ENCODE measurements at places on chromosomes 2 and 18.

DNA sequence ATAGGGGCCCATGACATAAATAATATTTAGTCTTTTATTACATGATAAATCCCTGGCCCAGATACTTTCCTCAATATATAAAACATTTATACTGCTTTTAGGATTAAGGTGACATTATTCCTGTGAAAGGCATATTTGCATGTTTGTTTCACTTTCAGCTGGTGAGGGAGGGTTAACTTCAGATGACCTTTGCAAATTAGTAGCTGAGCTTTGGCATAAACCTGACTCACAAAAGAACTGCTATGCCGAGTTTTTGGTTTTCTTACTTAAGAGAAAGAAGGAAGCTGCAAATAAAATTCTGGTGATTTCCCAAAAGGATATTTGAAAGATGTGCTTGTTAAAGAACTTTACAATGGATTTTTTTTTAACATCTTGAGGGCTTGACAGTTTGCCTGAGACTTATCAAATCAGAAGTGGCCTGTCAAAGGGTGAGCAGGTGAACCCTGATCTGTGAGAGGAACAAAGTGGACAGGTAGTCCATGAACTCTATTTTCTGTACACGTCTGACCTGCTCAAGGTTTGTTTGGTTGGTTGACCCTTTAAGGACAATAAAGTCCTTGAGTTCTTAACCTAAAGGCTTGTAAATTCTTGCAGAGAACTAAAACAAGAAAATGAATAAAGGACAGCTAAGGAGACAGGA is 93.5 kb downstream of the FAM124B start:
- no peak for DNase-seq

DNA sequence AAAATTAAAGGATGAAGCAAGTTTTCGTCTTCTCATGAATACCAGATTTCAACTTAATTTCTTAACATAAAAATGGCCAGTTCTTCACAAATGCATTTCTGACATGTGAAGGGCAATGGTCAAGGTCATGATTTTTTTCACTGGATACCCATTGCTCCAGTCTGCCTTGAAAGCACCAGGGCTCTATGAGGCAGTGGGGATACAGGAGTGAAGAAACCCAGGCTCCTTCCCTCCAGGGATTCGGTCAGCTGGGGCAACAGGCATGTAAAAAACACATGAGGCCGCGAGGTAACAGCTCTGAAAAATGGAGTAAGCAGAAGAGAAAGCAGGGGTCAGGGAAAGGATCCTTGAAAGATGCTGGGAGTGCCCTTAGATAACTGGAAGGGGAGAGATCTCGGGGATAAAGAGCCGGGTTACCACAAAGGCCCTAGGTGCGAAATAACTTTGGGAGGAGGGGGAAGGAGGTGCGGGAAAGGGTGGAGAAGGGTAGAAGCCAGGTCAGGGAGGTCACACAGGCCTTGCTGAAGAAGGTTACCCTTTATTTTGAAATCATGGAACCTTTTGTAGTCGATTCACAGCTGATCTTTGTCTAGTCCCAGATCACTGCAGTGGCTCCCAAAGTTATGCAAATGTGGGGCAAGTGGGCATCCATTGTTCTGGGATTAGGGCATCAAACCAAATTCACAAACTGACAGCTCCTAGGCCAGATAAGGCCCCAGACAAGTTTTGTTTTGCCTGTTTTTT is 5.2 kb upstream of the SPRED2 start:
- DNase-seq, result no peak

- no peak for DNase-seq
Measured at GRCh38 chr18:79553696-79554095, 125.9 kb upstream of the CTDP1 start.

GRCh38 chr2:231306791-231307393 is 88.6 kb upstream of the B3GNT7 start:
- DNase-seq, result no peak

GRCh38 chr2:26946841-26947784 is 23.3 kb upstream of the MAPRE3 start:
- no peak for DNase-seq

DNA sequence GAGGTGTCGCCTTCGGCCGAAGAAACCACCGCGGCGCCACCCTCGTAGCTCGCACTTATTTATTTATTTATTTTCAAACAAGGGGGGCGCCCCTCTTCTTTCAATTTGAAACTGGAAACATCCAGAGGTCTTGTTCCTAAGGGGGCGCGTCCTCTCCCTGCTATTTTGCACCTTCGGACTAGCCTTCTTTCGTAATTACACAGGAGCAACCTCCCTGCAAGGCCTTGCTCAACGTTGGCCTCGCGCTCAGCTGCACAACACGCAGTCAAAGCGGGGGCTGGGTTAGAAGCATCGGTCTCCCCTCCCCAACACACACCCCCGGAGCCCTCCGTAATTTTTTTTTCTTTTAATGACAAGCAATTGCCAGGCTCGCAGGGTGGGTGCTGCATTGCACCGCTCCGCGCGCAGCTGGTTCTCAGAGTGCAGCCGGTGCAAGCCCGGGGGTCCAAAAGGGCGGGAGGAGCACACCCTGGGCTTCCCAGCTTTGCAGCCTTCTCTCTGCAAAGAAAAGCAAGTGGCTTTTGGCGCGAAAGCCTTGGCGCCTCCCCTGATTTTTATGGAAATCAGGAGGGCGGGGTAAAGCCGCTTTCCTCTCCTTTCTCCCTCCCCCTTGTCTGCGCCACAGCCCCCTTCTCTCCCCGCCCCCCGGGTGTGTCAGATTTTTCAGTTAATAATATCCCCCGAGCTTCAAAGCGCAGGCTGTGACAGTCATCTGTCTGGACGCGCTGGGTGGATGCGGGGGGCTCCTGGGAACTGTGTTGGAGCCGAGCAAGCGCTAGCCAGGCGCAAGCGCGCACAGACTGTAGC is at the start of gene MYCN:
TSS of gene MYCN (plus strand) at position 697 of the 807 bp plus-strand sequence. CDS start 1,515 bp downstream, outside the sequence.
- peak; percentile 64 for DNase-seq

- DNase-seq, result no peak
Measured at GRCh38 chr2:234620018-234620417, 123.1 kb upstream of the ARL4C start.

- no peak for DNase-seq
Measured at GRCh38 chr2:145798419-145798818, 1278.5 kb upstream of the ZEB2 start.

GRCh38 chr2:96926791-96927190 is 56.9 kb upstream of the SEMA4C start:
- DNase-seq, result no peak

- no peak for DNase-seq
Measured at GRCh38 chr2:195313962-195314361, 343.1 kb upstream of the SLC39A10 start.

DNA sequence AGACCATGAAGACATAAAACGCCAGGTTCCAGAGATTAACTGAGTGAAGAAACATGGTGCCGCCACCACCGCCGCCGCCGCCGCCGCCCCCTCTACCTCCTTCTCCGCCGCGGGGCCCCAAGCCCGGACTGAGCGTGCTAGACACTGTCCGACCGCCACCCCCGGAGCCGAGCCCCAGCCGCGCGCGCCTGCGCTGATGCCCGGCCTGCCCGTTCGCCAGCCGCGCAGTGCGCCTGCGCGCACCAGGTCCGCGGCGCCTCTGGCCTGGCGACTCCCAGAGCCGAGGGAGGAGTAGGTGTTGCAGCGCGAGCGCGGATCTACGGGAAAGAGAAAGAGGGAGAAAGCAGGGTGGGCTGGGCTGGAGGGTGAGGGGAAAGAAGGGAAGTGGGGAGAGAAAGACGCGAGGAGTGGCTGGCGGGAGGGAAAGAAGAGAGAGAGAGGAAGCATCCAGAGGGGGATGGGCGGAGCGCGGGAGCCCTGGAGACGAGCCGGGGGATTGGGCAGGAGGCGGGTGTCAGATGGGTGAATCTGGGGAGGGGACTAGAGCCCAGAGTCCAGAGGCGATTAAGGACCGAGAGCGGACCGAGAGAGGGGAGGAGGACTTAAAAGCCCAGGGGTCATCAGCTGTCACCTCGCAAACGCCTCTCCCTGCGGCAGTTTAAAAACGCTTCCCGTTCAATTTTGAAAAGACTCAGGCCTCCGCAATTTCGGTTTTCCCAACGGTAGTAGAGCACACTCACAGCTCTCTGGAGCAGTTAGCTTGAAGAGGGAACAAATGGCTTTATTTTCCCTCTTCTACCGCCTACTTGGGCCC is at the start of gene PGAP1:
TSS of gene PGAP1 (minus strand) at position 146 of the 814 bp plus-strand sequence. CDS start at position 55, 91 bp downstream.
- DNase-seq, result peak; percentile 97

DNA sequence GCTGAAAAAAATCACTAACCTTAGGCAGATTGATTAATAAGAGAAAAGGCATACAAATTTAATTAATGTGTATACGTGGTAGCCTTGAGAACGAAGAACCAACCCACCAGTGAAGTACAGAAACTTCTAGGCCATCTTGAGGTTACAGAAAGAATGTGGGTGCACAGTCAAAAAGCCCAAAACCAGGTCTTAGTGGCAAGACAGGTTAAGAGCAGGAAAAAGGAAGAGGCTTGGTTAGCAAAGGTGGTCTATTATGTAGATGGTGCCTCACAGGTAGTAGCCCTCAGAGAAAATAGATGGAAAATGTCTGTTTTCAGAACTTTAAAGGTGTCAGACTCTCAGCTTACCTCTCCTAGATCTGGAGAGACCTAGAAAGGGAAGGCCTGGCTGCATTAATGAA is 22.0 kb upstream of the SLC35G4 start:
- no peak for DNase-seq

DNA sequence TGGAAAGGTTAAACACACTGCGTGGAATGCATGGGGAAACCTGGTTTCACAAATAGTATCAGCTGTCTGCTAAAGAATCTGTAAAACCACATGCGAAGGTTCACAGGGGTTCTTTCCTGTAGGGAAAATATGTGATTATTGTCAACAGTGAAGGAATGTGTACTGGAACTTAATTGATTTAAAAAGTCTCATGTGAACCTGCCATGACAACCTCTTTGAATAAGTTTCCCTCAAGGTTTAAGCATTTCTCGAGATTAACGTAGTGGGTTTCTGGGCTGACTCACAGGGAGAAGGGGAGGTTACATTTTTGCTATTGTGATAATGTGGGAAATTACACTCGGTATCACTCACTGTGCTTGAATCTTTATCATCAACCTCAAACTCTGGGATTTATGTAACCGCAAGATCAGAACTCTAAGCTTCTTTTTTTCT is 28.2 kb upstream of the IL1R1 start:
- no peak for DNase-seq

DNA sequence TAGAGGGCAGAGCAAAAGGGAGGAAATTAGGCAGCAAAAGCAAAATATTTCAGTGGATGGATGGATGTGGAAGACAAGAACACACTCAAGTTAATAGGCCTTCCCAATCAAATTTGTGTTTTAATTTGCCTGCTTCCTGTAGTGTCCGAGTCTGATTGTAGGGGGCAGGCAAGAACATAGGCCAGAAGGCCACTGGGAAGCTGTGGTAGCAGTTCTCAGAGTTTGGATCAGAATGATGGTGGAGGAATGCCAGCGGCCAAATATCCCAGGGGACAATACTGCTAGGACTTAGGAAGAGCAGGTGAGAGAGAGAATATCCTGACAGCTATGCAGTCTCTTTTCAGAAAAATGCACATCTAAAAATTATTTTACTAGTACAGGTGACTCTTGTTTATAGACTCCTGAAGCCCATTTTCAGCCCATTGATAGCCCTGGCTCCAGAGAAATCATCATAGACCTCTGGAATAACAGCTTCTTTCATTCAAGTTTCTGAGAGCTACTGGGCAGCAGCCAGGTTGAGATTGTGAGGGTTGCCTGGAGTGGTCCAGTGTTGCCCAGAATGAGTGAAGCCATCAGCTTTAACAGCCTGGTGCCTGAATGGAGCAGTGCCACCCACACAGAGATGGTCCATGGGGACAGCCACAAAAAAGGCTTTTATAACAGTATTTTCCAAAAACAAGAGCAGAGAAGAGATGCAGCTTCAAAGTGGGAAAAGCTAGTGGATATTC is 19.1 kb upstream of the SERPINE2 start:
- DNase-seq, result no peak

- no peak for DNase-seq
Measured at GRCh38 chr2:150081775-150082481, 405.5 kb downstream of the RND3 start.

- no peak for DNase-seq
Measured at GRCh38 chr18:53765211-53765610, 459.3 kb downstream of the MBD2 start.

- no peak for DNase-seq
Measured at GRCh38 chr2:3421580-3421979, 42.1 kb downstream of the TRAPPC12 start.

- DNase-seq, result no peak
Measured at GRCh38 chr2:109530712-109531111, 83.1 kb downstream of the SEPTIN10 start.

DNA sequence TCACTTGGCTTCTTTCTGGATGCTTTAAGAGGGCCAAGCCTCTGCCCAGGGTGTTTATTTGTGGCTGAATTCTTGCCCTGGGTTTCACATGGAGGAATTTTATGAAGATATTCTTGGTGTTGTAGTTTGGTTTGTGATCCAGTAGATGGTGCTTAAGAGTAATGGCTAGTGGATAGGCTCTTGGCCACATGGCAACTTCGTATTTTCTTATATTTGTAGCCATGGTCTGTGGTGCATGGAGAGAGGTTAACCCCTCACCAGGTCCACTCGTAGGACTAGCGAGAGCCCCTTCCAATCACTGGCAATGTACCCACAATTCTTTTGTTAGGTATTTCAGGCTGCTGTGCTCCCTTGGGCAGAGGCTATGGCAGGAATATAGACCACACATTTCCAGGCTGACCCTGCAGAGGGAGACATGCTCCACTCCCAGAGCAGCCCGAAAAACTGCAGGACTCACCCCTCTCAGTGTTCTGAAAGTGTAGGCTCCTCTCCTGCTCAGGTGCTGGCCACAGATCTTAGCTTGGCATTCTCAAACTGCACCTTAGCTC is 582.1 kb upstream of the SETBP1 start:
- peak; percentile 57 for DNase-seq

DNA sequence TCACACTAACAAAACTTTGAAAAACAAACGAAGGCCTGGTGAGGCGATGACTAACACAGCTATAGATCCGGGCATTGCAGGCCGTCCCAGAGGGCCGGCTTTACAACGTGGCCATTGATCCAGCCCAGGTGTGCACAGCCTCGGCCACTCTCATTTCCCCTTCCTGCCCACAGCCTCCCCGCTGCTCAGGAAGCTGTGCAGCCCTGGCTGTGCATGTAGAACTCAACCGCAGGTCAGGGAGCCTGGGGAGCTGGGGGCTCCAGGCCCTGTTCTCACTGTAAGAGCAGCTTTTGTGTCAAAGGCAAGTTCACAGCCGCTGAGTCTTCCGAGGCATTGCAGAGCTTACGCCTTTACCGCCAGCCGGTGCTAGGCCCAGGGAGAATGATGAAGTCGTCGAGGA is 87.2 kb downstream of the LONRF2 start:
- DNase-seq, result no peak

- DNase-seq, result no peak
Measured at GRCh38 chr2:189835855-189836558, 51.8 kb downstream of the PMS1 start.

GRCh38 chr2:10348891-10349290 is 46.2 kb downstream of the HPCAL1 start:
- DNase-seq, result no peak

- no peak for DNase-seq
Measured at GRCh38 chr2:224780106-224780505, 63.9 kb upstream of the CCDC195 start.
